ENCODE measurements at places on chromosomes 5 and 9.

DNA sequence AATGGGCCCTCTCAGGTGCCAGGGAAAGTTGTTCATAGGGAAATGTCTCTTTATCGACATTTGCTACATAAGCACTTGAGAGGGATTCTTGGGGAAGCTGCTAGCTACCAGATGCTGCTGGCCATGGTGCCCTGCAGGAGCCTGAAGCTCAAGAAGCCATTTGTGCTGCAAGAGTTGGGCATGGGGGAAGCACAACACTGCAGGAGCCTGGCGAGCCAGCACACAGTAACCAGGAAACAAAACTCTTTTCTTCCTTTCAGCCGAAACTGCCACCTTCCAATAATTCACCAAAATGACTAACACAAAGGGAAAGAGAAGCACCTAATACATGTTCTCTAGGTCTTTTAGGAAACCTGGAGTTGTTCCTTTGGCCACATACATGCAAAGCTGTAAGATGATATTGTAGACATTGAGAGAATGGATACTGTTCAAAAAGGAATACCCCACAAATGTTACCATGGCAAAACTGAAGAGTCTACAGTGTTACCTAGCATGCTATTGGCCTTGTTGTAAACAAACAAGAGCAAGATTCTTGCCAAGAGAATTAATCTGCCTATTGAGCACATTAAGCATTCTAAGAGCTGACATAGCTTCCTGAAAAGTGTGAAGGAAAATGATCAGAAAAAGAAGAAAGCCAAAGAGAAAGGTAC, 26.1 kb upstream of the LARP1 start:
- no peaks in the 10 kb centered on the region for H3K4me1 ChIP-seq
- H3K36me3 ChIP-seq = no peaks in the 10 kb centered on the region
- H3K27me3 ChIP-seq = no peaks in the 10 kb centered on the region
- DNase-seq = no peak

GRCh38 chr5:145548097-145548496, 287.0 kb downstream of the PRELID2 start:
- no peak for DNase-seq
- no peaks in the 10 kb centered on the region for H3K4me1 ChIP-seq
- H3K4me3 ChIP-seq = no peak overlapping the region

GRCh38 chr5:122772446-122772845, 2.4 kb upstream of the SNX2 start:
- H3K36me3 ChIP-seq = no peaks in the 10 kb centered on the region
- DNase-seq = no peak
- H3K4me1 ChIP-seq = peaks cover 7% of the 10 kb centered on the region

- H3K27me3 ChIP-seq = no peaks in the 10 kb centered on the region
- no peak overlapping the region for H3K27ac ChIP-seq
- DNase-seq = no peak
- H3K36me3 ChIP-seq = no peaks in the 10 kb centered on the region
- H3K4me3 ChIP-seq = no peak overlapping the region
- H3K4me1 ChIP-seq = no peaks in the 10 kb centered on the region
These were observed 1516.4 kb downstream of the EFNA5 start for GRCh38 chr5:106154280-106154716.

DNA sequence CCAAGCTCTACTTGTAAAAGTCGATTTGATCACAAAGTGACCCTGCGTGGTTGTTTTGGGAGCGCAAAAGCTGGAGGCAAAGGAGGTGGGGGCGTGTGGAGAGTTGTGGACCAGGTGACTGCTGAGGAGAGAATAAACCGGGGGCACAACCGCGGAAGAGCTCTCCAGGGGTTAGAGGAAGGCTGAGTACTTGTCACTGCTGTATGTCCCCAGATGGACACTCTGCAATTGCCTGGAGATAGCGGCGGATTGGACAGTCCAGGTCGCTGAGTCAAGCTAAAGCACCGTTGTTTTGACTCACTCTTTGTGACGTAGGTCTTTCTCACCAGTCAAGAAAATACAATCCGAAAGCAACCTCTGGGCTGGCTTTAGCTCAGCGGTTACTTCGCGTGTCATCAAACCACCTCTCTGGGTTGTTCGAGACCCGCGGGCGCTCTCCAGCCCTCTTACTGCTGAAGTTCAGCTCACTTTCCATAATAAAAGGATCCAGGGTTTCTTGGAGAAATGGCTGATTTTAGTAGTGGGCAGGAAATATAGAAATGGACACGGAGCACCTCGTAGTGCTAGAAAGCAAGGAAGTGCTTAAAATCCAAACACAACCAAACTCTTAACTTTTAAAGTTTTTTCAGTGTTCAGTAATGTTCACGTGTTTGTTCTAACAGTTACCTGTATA, 25.7 kb downstream of the ZMAT2 start:
- no peaks in the 10 kb centered on the region for H3K36me3 ChIP-seq
- peaks cover 7% of the 10 kb centered on the region for H3K4me1 ChIP-seq
- H3K4me3 ChIP-seq = peak overlapping the region; percentile 17
- no peak overlapping the region for H3K27ac ChIP-seq
- DNase-seq = peak; percentile 41
- H3K27me3 ChIP-seq = peaks cover 6% of the 10 kb centered on the region

DNA sequence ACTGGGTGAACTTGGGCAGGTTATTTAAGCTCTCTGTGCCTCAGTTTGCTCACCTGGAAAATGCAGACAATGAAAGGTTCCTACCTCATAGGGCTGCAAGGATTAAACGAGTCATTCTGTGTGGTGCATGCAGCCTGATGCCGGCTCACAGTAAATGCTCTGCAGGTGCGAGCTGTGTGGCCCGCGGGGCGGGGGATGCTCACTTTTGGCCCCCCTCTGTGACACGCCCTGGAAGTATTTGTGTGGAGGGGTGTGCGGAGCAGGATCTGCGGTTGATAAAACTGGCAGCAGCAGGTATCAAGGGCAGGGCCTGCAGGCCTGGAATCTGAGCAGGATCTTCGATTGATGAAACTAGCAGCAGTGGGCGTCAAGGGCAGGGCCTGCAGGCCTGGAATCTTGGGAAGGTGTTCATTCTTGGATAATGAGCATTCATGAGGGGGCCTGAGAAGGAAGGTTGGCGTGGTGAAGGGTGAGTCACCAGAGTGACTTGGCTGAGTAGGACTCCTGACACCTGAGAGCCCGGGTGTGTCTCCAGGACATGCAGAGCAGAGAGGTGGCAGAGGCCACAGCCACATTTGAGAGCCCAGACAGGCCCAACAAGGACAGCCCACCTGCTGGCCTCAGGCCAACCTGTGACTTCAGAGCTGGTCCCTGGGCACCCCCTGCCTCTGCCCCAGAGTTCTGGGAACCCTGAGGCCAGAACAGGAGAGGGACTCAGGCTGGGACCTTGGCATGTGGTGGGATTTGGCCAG, 11.9 kb downstream of the UNC5A start:
- H3K36me3 ChIP-seq = no peaks in the 10 kb centered on the region
- H3K27me3 ChIP-seq = peaks cover 31% of the 10 kb centered on the region
- DNase-seq = no peak
- H3K27ac ChIP-seq = no peak overlapping the region
- no peak overlapping the region for H3K4me3 ChIP-seq
